HT-29 (cell line): ENCODE measurements at places on chromosomes 13 and 19.

GRCh38 chr19:50423279-50424113 lies 4.8 kb downstream of the SPIB start:
- no peak for DNase-seq

GRCh38 chr13:64266024-64266423 lies 2850.4 kb upstream of the PCDH20 start:
- DNase-seq: no peak

DNA sequence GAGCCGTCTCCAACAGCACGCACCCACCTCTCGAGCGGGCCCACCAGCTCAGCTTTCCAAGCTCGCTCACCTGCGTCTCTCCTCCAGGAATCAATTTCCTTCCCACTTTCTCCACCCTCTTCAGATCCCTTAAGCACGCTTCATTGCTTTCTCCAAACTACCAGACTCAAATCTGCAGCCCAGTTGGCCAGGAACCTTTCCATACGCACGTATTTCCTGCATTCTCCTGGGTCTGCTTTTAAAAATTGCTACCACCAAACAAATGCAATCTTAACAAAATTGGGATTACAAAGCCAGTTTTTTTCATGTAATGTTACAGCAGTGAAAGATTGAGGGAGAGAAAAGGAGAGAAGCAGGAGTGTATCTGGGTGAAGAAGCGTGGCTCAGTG lies 1.5 kb downstream of the ENOX1 start:
- DNase-seq: no peak

- peak; percentile 15 for DNase-seq
Observed at GRCh38 chr13:21516805-21517204, 57.7 kb upstream of the ZDHHC20 start.

DNA sequence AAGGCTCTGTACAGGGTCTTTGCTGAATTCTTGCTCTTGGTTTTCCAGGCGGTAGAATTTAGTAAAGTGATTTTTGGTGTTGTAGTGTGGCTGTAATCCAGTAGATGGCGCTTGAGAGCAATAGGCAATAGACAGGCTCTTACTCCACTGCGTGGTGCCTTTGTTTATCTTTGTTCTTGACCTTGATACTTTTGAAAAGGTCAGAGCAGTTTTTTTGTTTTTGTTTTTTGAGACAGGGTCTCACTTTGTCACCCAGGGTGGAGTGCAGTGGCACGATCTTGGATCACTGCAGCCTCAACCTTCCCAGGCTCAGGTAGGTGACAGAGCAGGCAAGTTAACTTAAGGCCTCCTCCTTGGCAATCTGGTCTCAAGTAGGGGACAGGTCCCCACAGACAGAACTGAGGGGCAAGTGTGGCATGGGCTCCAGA lies 12.2 kb upstream of the LILRA5 start:
- DNase-seq: peak; percentile 72

DNA sequence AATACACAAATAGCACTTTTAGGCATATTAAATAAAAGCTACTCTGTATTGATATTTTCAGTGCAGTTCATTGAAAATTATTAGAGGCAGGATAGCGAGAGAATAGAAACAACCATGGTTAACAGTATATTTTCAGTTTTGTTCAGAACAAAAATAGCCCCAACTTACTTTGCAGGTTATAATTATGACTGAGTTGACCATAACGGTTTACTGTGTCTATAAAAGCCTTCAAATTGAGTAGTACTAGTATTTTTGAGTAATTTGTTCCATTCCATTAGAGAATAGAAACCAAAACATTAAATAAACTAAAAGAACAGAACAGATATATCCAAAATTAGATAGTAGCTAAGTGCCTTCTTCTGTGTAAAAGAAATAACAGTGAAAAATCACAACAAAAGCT lies 1108.4 kb upstream of the PCDH20 start:
- DNase-seq: no peak

DNA sequence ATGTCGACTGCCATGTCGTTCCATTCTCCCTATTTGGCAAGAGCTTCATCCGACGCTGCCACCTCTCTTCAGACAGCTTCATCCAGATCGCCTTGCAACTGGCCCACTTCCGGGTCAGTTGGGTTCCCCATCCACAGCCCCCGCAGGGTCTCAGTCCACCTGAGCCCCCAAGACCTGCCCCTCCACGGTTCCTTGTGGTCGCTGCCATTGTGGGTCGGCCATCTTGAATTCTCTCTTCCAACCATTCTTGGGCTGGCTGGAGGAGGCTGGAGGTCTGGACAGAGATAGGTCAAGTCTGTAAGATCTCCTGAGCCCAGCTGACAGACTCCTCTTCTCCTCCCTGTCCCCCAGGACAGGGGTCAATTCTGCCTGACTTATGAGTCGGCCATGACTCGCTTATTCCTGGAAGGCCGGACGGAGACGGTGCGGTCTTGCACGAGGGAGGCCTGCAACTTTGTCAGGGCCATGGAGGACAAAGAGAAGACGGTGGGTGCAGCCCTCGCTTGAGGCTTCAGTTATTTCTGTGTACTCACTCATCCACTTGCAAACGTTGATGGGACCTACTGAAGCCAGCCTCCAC lies 19.5 kb downstream of the CPT1C start:
- DNase-seq: no peak
